ENCODE measurements at places on chromosomes 13 and 19.

DNA sequence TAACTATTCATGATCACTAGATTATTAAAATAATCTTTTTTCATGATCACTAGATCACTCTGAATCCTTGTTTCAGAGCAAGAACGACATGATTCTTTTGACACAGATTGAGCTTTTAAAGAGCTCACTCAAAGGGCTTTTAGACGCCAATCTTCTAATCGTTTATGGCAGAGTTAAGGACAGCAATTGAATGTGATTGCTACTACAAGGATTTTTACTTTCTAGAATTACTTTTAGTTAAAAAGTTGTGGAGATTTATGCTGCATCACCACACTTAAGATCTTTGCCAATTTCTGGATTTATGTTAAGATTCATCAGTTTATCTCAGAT, 1.3 kb downstream of the EXOSC8 start:
- no peaks in the 10 kb centered on the region for H3K27me3 ChIP-seq
- no peak for DNase-seq
- peaks cover 29% of the 10 kb centered on the region for H3K36me3 ChIP-seq
- H3K4me3 ChIP-seq: peak overlapping the region; percentile 97

- DNase-seq: peak; percentile 29
- H3K27ac ChIP-seq: no peak overlapping the region
- no peaks in the 10 kb centered on the region for H3K4me1 ChIP-seq
Measured at GRCh38 chr19:13189600-13189999, 39.4 kb downstream of the IER2 start.

DNA sequence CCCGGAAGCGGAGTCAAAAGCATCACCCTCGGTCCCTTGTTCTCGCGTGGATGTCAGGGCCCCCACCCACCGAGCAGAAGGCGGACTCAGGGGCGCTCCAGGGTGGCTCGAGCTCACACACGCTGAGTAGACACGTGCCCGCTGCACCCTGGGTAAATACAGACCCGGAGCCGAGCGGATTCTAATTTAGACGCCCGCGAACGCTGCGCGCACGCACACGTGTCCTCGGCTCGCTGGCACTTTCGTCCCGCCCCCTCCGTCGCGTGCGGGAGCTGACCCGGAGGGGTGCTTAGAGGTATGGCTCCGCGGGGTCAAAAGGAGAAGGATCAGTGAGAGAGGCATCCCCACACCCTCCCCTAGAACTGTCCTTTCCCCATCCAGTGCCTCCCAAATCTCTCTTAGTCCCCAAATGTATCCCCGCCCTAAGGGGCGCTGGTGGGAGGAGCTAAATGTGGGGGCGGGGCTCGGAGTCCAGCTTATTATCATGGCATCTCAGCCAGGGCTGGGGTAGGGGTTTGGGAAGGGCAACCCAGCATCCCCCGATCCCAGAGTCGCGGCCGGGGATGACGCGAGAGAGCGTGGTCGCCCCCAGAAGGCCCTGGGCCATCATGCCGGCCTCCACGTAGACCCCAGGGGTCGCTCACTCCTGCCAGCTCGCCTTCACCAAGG, 451 bp upstream of the ICAM5 start:
- no peaks in the 10 kb centered on the region for H3K27me3 ChIP-seq
- H3K36me3 ChIP-seq: no peaks in the 10 kb centered on the region
- DNase-seq: peak; percentile 97
- peak overlapping the region; percentile 68 for H3K4me3 ChIP-seq
- H3K4me1 ChIP-seq: peaks cover 30% of the 10 kb centered on the region

DNA sequence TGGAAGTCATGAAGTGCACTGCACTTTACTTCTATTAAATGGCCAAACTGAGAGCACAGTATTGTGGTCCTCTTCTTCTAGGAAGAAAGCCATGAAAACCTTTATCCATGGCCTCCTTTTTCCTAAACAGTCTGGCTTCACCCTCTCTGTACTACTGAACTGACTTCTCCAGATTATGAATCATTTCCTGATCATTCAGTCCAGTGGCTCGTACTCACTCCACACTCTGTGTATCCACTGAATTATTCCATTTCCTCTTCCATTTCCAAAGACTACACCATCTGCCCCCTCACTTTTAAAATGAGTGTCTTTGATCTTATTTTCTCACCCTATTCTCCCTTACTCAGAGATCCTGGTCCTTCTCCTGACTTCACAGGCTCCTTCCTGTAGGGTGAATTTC, 29.7 kb upstream of the FREM2 start:
- H3K27me3 ChIP-seq: no peaks in the 10 kb centered on the region
- no peaks in the 10 kb centered on the region for H3K4me1 ChIP-seq
- no peaks in the 10 kb centered on the region for H3K36me3 ChIP-seq
- H3K27ac ChIP-seq: no peak overlapping the region
